Fibroblast of skin of right quadriceps (primary cell): ENCODE measurements at places on chromosomes 7 and 10.

- no peak for DNase-seq
These were observed 341.6 kb downstream of the ABCA13 start for GRCh38 chr7:48512892-48513291.

DNA sequence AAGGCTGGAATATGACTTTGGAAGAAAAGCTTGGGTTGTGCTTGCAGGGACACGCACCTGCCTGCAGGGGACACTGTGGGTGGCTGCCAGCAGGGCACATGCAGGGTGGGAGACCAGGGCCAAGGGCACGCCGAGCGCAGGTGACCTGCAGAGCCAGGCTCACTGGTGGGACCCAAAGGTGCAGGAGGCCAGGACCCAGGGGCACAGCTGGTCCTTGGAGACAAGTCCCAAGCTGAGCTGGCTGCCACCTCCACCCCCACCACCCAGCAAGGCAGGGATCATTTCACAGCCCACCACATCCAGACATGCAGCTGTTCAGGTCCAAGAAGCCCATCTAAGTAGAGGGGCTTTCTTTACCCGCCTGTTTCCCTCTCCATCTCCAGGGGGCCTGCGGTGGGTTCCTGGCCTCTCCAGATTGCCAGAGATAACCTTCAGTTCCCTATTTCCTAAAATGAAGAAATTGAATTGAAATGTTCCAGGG, 13.8 kb upstream of the CLIP2 start:
- no peak for DNase-seq

DNA sequence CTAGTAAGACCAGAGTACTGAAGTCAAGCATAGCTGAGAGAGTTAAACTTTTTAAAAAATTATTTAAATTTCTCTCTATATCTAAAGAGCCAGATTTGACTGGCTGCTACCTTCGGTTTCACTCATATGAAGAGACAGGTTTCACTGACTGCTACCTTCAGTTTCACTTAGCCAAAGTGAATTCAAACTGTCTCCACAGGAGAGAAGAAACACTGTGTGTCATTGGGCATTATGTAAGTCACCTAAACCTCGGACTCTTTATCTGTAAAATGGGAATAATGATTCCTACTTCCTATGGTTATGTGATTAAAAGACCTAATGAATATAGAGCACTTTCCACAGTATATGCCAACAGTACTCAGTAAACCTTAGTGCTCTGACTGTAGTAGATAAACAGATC, 41.6 kb upstream of the MET start:
- no peak for DNase-seq

DNA sequence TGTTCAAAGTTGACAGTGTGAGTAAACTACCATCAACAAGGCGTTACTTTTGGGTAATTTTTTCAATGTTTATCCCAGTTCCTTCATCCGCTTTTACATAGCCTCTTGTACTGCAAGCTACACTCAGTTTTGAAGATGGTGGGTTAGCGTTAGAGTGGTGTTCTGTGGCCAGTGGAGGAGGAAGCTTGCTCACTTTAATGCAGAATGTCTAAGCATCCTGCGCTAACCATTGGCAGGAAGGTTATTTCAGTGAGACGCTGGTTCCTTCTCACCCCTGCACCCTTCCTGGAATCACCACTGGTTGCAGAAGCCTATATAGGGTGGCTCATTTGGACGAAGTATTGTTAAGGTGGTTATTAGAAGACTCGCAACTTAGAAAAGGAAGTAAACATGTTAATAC, 159.1 kb downstream of the CELF2 start:
- no peak for DNase-seq

- DNase-seq = no peak
These were observed 113.5 kb downstream of the SORBS1 start for GRCh38 chr10:95447685-95448084.

DNA sequence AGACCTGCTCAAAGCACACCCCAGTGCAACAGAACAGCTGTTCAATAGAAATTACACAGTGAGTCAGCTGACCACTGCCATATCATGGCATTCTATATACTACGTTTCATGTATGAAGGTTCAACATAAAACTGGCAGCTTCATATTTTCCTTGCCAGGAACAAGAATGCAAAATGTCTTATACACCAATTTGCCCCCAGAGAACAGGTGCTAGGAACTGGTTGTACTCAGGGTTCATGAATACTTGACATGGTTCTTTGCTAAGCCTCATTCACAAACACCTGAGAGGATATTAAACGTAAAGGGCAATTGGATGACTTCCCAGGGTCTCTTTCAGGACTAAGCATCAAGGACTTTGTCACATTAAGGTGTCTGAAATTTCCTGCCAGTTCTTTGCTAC, 6.9 kb downstream of the MYOF start:
- no peak for DNase-seq

- DNase-seq = peak; percentile 58
These were observed 133.6 kb downstream of the CUBN start for GRCh38 chr10:16995867-16996529.

- DNase-seq = no peak
These were observed 877 bp downstream of the NCOA4 start for GRCh38 chr10:46029461-46030030.

GRCh38 chr7:91323626-91324158, 59.5 kb downstream of the FZD1 start:
- DNase-seq = no peak

DNA sequence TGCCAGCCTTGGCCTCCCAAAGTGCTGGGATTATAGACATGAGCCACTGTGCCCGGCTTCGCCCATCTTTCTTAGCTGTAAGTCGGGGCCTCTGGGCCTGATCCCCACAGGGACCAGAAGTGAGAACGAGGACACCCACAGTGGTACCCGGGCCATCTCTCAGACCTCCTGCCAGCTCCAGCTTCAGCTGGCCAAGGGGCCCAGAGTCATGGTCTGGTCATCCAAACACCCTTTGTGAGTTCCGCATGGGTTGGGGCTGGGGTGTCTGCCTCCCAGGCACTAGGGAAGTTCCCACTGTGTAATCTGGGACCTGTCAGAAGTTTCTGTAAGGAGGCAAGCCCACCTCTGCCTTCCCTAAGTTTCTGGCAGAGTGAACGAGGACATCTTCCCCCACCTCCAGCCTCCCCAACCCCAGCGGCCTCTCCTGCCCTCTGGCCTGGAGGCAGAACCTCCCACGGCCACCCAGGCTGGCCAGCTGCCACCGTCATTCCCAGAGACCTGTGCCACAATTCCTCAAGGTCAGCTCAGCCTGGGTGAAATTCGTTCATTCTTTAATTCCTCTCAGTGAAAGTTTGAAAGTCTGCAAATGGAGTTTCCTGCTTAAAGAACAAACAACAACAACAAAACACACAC, 19.5 kb upstream of the FOXL3 start:
- no peak for DNase-seq

GRCh38 chr10:209357-209756, 74.1 kb downstream of the ZMYND11 start:
- no peak for DNase-seq

DNA sequence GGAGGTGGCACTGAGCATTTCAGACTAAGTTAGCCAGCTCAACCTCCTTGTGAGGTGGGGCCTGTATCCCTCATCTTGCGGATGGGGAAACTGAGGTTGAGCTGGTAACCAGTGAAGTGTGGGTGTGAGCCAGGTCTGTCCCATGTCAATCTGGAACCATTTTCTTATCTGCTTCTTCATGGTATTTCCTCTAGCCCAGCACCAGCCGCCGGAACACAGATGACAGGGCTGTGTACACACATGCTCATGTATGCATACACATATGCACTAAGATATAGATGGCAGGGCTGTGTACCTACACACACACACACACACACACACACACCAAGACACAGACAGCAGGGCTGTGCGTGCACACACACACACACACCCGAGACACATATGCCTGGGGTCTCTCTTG, 18.5 kb downstream of the RAMP3 start:
- DNase-seq = no peak

GRCh38 chr10:133358162-133358924, 524 bp upstream of the FUOM start:
- no peak for DNase-seq

DNA sequence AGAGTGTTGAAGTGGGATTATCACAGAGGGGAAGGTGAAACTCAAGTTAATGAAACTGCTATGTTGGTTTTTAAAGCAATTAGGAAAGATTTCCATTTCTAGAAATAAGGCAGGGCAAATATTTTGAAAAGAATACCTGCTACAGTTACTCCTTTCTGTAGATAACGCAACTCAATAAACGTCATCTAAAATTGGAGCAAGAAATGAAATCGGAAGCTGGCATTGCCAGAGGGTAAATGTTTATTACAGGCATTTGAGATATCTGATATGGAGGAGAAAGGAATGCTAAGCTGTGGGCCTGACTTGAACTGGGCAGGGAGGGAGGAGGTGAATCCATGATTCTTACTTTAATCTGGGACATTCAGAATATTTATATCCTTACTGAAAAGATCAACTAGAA, 217.0 kb upstream of the ADARB2 start:
- no peak for DNase-seq

DNA sequence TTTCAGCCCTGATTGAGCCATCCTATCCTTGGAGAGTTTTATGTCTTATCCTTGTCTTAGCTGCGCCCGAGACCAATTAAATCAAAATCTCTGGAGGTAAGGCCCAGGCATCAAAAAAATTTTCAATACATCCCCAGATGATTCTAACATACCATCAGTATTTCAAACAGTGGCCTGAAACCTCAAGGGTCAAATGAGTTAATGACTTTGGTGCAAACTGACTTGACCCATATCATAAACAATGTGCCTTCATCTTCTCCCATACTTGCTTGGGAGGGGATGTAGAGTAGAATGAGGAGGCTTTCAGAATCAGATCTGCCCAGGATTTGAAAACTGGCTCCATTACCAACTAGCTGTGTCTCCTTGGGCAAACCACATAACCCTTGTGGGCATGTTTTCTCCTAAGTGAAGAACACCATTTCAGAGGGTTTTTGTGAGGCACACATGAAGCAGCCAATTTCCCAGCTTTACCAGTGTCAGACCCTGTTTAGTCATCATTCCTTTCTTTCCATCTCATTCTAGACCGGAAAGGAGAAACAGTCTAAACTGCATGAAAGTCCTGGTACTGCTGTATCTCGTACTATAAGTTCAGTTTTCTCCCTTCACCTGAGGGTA, 35.7 kb upstream of the ATXN7L1 start:
- DNase-seq = no peak

- DNase-seq = peak; percentile 56
These were observed 481.6 kb downstream of the SH2D4B start for GRCh38 chr10:81019029-81019890.

DNA sequence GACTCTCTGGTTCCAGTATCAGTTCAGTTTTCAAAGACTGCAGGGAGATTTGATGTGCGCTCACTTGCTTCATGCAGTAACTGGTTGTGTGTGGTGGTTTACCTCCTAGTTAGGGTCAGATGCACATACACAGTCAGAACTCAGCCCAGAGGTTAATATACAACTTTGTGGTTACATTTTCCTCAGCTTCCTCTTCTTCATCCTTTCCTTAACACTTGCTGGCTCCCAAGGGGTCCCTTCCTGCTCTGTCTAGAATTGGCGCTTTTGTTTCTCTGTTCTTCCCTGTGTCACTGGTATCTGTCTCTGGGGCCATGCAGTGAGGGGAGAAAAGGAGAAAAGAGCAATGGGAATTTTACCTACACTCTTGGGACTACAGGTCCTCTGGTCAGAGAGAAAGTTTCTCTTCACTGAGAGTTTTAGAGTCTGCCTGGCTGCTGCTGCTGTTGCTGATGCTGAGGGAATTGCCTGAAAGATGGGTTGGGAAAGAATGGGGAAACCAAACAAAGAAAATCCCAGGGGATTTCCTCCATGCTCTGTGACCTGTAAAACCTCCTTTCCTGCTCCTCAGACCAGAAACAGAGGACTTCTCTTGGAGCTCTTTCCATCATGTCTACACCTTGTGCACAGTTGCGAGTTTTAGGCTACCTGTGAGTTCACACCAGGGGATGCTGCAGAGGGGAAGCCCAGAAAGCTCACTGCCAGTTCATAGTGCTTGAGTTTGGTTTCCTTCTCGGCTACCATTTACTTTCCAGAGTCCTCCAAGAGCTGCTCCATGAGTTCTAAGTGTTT, 74.6 kb downstream of the WDFY4 start:
- DNase-seq = no peak

GRCh38 chr10:48580236-48580635, 24.6 kb downstream of the ARHGAP22 start:
- no peak for DNase-seq

DNA sequence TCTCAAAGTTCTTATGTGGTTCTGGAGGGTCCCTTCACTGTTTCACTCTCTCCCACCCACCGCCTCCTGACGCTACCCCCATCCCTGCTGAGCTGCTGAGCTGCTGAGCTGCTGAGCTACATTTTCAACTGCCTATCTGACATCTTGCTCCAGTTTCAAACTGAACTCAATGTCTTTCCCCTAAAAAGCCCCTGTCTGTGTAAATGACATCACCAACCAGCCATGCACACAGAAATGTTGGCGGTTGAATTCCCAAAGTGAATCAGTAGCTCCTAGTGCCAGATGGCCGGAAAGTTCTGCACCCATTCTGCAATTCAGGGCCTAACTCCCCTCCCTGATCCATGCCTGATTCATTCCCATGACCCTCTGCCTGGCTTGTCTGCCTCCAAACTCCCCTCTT, 71.2 kb downstream of the WNT2 start:
- peak; percentile 95 for DNase-seq

GRCh38 chr10:79137826-79138225, 69.1 kb downstream of the ZMIZ1 start:
- no peak for DNase-seq

- peak; percentile 31 for DNase-seq
These were observed 64.2 kb upstream of the SH2B2 start for GRCh38 chr7:102222445-102222844.

GRCh38 chr10:34918776-34919315, 103.8 kb upstream of the PARD3 start:
- no peak for DNase-seq

GRCh38 chr7:96136600-96137239, 185.2 kb downstream of the SLC25A13 start:
- DNase-seq = no peak

- peak; percentile 56 for DNase-seq
These were observed 32.8 kb downstream of the NOD1 start for GRCh38 chr7:30445770-30446169.

DNA sequence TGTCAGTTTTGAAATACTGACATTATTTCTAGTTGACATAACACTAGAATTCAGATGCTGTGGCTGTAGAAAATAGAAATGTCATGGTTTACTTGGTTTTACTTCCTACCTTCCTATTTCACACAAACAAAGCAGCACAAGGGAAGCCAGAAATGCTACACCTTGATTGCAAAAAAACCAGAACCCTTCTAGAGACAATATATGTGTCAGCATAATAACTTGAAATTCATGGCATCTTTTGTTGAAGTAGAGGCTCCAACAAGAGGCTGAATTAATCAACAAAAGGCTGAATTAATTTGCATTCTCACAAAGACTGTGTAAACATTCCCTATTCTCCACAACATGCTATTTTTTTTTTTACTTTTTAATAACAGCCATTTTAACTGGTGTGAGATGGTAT, 25.2 kb downstream of the ZNF117 start:
- DNase-seq = no peak
